ENCODE measurements at places on chromosomes 12 and 14.
A peak's percentile ranks its signal among the peaks of the same experiment; 100 is the strongest.

DNA sequence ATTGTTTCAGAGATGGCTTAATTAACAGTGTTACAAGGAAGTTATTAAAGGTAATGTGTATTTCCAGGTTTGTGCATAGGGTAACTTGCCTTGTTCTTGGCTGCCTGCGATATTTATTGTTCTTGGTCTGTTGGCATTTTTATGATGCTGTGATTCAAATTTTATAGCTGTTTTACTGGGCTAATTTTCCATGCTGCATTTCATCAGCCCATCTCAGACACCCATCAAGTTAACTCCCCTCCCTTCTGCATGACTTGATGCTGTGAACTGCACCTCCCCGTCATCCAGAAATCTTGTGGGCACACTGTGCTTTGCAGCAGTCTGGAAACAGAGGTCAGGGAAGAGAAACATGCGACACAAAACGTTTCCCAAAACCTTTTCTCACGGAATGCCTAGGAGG, 1049.2 kb downstream of the AACS start:
- DNase-seq: no peak

DNA sequence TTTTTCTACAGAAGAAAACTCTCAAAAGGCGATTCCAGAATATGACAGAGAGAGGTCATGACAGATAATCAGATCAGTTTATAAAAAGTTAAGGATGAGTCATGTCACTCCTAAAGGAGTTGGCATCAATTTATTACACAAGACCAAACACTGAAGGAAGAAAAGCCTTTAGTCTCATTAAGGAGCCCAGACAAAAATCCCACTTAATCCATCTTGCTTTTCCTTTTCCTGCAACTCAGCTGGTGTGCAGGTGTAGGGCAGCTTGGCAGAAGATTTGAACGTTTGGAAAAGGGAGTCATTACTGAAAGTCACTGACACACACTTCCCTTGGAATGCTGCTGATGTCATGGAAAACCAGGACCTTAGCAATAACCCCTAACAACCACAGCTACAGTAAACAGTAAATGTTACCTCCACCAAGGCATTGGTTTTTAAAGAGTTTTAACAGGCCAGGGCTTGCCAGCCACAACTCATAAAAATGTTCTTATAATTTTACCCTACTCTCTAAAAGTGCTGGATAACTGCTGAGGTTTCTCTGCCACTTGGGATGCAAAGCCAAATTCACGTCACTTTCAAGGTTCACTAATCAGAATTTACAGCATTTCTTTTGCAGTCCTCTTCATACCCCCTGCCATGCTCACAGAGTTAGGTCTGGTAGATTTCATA, 320.6 kb downstream of the RAD51B start:
- DNase-seq: no peak

GRCh38 chr12:8697476-8698131, at the start of gene RIMKLB:
Gene RIMKLB (plus strand): TSS chr12:8697991. CDS start chr12:8713867, 15,876 bp downstream.
- DNase-seq: peak; percentile 81

GRCh38 chr14:81946375-81946774, 412.7 kb upstream of the SEL1L start:
- no peak for DNase-seq

DNA sequence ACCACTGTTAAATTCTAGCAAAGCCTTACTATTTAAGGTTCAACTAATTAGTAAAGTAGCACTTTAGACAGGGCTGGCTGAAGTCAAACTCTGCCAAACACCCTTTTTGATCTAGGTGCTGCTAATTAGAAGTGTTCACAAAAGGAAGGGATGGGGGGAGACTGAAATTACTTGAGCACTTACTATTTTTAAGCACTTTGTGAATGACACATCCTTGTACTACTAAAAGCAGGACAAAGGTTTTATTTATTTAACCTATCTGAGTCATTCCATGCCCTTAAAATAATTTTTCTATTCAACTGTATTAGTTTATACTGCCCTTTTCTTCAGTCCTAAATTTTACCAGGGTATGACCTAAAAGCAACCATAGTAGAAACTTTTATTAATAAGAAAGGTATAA, 20.1 kb downstream of the MBIP start:
- no peak for DNase-seq

DNA sequence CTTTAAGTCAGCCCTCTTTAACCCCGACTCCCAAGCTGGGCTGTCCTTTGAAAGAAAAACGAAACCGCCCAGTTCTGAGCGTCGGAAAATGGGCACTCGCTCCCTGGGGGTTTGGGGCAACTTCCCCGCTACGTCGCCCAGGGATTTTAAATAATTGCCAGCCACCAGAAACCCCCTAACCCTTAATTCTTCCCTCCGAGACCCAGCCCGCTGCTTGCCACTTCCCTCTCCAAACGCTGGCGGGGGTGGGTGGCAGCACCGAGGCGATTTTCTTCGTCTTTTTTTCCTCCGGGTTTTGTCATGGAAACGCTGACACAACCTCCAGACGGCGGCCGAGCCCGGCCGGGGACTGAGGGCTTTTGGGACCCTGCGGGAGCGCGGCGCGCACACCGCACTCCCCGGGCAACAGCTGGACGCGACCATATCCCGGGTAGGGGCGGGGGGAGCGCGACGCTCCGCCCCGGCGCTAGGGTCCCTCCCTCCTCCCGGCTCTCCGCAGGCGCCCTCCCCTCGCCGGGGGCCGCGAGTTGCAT, at the start of gene CHST11:
Gene CHST11 (plus strand): TSS at position 532 of the 533 bp plus-strand sequence.
- DNase-seq: peak; percentile 82

GRCh38 chr14:91350813-91351511, 66.7 kb downstream of the CCDC88C start:
- DNase-seq: peak; percentile 73

DNA sequence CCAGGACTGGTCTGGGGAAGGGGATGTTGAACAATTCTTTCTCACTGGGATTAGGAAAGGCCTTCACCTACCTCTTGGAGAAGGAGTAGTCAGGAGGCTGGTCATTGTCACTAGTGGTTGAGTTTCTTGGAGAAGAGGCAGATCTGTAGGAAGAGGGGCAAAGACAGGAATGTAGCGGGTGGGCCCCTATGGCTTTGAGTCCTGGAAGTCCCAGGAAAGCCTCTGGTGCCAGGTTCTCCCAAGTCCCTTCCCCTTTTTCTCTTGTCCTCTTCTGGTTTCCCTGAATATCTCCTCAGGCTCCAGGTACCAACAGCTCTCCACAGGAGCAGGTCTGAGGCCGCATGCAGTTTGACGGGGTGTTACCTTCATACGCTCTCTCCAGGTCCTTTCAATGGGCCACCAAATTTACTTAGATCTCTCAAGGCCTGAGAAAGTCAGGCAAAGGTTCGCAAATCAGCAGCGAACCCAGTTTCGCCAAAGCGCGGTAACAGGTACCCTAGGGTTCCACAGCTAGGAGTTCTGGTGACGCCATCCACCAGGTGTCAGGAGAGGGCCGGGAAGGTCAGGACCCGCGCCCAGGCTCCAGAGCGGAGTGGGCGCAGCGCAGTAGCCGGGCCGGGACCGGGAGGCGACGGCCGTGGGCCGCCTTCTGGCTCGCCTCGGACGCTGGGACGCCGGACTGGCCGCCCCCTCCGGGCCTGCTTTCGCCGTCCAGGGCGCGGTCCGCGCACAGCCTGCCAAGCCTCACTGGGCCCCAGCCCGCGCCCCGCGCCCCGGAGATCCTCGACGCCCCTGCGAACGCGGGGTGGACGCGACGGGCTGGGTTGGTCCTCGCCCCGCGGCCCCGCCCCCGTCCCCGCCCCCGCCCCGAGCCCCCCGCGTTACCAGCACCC, 795 bp downstream of the SMAGP start:
- DNase-seq: peak; percentile 68

GRCh38 chr14:94601884-94602391, 10.3 kb upstream of the SERPINA3 start:
- no peak for DNase-seq

DNA sequence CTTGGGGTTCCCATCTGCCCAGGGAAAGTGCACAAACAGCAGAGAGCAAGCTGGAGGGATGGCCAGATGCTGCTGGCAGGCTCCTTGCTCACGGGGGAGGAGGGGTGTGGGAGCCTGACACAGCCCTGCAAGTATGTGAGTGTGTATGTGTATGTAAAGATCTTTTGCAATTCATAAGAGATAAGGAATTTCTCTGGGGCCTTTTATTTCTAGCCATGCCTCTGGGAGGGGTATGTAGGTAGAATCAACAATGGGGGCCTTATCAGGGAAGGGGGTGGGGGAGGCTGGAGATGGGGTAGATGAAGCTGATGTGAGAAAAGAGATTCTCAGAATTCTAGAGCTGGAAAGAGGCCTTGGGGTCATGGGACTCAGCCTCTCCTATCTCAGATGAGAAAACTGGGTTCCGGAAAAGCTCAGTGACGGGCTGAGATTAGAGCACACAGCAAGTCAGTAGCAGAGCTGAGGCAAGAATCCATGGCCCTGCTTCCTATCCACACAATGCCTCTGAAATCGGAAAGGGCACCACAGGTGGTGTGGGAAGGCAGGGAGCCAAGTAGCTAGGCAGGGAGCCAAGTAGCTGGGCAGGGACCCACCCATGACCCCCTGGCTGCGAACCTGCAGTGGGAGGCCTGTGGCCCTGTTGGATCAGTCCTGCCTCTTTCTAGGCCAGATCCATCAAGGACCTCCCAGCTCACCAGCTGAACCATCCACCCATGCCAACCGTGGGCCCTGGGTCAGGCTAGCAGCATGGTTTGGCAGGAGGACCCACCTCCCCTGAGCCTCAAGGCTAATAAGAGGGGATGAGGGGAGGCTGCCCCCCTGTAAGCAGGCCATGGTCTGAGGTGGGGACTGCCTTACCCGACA, 54.7 kb downstream of the PLEKHG3 start:
- DNase-seq: no peak

GRCh38 chr12:10220398-10221077, 7.9 kb downstream of the GABARAPL1 start:
- DNase-seq: no peak

DNA sequence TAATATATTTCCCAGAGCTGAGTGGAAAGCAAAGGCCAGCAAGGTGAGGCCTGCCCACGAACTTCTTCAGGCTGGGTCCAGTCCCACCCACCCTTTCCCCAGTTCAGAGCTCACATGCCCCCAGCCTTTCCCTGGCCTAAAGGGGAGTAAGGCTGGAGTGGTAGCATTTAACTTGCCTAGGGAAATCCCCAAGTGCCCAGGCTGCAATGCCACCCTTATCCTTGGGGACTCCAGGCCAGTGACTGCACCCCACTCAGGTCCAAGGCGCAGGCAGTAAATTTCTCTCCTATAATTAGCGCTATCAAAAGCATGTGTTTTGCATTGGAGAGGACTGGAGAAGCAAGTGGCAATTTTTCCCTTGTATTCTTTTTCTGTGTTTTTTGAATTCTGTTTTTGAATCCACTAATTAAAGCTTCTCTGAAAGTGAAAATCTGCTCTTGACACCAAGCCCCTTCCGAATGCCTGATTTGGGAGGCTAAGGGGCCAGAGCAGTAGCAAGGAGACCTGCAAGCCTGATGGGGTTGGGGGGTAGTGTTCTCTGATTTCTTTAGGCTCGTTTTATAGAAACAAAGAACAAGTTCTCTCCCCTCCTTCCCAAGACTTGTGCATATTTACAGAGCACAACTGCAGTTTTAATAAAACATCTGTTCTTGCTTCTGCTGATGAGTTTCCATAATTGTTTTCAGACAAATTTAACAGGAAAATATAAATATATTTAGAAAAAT, 3.5 kb upstream of the HOXC6 start:
- no peak for DNase-seq

DNA sequence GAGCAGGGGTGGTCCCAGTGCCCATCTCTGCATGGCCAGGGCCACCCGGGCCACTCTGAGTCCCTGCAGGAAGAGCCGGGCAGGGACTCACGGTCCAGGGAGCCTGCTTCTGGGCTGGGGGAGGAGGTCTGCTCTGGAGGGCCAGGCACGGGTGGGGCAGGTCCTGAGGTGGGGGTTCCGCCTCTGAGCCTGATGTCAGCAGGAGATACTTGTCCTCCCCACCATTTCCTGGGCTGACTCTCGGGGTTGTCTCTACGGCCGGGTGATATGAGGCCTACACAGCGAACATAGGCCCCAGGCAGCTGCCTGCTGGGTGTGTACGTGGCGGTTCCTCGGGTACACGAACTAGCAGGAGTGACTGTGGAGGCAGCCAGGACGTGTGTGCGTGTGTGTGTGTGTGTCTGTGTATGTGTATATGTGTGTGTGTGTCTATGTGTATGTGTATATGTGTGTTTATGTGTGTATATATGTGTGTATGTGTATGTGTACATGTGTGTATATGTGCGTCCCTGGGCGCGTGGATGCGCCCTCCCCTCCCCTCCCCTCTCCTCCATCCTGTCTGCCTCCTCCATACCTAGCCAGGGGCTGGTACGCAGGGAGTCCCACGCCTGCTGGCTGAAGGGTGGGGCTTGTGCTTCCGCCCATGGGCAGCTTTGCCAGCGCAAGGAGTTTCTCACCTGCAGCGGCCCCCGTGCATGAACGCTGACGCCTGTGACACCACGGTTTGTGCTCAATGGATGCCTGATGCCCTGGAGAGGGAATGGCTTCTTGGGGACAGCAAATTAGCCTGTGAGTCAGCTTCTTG, 30.4 kb upstream of the TRAF3 start:
- DNase-seq: no peak

- no peak for DNase-seq
Measured at GRCh38 chr12:129096184-129096583, 242.9 kb downstream of the GLT1D1 start.

GRCh38 chr12:43015090-43015737, 425.7 kb upstream of the PRICKLE1 start:
- DNase-seq: no peak

DNA sequence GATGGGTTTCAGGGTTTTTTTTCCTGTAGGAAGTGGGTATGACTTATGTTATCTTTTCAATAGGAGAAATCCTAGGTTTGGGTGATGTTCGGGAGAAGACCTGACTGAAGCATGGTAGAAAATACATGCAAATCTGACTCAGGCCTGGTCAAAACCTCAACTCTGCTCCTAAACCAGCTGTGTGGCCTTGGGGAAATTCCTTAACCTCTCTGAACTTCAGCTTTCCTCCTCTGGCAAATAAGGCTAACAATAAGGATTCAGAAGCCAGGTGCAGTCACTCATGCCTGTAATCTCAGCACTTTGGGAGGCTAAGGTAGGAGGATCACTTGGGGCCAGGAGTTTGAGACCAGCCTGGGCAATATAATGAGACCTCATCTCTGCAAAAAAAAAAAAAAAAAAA, 148.5 kb downstream of the PHETA1 start:
- no peak for DNase-seq

- no peak for DNase-seq
Measured at GRCh38 chr12:59873136-59873535, 277.3 kb downstream of the SLC16A7 start.

GRCh38 chr12:80895240-80895639, 42.5 kb downstream of the LIN7A start:
- DNase-seq: no peak

DNA sequence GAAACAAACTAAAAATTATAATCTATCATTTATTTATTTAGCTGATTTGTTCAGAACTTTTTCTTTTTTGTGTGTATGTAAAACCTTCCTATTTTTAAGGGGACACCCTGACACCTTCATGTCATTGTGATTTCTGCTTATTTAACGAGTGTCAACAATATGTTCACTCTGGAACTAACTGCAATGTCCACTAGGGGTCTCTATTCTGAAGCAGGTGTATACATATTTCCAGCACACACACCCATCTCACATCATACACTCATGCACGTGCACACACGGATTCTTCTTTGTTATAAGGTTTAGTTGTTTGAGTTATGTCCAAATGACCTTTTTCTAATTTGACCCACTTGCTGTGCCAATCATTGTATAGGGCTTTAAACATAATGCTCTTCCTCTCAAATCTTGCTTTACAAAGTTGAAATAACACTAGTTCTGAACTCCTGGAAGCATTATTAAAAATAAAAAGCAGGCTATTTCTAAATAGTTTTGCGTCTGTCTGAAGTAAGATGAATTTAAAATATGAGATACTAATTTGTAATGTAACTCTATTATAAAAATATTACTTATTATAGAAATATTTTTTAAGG, 15.5 kb downstream of the E2F7 start:
- peak; percentile 63 for DNase-seq

All from CD4-positive, alpha-beta T cell treated with Interleukin-1 beta for 1 hour (primary cell).